ENCODE measurements at places on chromosomes 16 and 17. TPM values are rescaled to one million over a fixed set of nuclear protein-coding genes. Genes with fewer than 3 reads are reported as not detected.

DNA sequence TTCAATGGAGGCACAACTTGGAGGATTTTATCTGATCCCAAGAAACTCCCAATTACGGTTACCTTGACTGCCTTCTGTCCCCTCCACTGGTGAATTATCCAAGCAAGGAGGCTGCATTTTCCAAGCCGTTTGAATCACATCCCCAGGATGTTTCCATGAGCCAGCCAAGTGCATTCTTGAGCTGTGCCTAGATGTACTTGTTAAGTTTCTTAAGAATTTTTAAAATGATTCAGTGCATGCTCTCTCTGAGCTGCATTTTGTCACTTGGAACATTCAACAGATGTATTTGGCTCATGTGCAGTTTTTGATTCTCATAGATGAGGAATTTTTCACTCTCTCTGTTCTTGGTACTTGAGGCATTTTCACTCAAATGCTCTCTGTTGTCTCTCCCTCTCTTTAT, 202.6 kb upstream of the MYOCD start:
- peak; percentile 3 for DNase-seq

DNA sequence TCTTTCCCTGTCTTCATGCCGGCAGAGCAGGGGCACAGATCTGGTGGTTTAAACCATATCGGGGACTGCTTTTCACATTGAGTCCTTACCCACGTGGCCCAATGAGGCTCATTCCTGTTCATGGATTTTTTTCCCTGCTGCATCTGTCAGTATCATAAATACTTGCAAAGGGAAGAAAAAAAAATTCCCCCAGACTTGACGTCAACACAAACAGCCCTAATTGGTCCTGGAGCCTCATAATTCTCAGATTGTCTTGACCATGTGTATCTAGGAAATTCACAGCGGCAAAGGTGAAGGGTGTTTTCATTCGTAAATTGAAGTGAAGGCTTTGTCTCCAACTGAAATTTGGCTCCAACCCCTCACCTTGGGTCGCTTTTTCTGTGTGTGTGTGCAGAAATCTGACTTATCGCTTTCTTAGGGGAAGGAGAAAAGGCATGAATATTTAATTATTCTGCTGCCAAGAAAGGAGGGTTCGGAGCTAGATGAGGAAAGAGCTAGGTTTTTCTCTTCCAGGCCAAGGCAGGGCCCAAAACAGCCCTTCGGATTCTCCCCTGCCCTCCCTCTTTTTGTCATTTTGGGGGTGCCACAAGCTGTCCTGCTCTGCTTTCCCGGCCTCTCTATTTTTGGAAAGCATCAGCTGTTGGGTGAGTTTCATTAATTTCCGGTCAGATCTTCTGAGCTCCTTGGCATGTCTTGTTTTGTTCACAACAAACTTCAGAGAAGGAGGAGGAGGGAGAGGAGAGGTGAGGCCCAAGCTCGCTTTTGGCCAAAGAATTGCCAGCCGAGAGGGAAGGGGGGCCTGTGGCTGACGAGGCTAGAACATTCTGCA, 17.8 kb upstream of the CIBAR2 start:
- DNase-seq, result no peak

GRCh38 chr17:50206604-50207293, 5.3 kb upstream of the COL1A1 start:
- DNase-seq, result no peak

GRCh38 chr17:31388351-31388750, 3.1 kb upstream of the RAB11FIP4 start:
- no peak for DNase-seq

DNA sequence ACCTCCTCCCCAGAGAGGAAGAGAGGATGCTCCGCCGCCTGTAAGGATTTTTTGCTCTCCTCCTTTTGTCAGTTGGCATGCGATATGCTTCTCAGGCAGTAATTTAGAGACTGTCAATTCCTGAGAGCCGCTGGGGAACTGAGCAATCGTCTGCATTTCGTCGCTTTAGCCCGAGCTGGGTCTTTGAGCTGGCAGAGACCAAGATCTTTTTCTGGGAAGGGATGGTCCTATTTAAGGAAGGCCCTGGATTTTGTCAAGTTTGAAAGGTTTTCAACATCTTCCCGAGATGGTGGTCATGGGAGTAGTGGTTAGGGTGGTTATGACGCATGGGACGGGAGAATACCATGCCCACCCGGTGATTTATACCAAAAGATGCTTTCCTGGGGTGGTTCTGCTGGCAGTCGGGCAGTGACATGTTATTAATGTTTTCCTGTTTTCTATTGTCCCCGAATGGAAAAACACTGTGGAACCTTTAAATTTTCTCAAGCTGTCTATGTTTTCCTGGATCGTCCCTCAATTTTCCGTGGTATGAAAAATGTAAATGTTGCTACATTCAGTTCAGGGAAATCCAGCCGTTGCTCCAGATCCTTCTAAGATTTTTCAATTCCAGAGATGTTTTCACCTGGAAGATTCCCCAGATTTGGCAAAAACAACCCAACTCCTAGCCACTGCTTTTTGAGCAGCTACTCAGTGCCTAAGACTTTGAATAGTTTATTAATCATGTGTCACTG, 586.4 kb downstream of the MAF start:
- no peak for DNase-seq

DNA sequence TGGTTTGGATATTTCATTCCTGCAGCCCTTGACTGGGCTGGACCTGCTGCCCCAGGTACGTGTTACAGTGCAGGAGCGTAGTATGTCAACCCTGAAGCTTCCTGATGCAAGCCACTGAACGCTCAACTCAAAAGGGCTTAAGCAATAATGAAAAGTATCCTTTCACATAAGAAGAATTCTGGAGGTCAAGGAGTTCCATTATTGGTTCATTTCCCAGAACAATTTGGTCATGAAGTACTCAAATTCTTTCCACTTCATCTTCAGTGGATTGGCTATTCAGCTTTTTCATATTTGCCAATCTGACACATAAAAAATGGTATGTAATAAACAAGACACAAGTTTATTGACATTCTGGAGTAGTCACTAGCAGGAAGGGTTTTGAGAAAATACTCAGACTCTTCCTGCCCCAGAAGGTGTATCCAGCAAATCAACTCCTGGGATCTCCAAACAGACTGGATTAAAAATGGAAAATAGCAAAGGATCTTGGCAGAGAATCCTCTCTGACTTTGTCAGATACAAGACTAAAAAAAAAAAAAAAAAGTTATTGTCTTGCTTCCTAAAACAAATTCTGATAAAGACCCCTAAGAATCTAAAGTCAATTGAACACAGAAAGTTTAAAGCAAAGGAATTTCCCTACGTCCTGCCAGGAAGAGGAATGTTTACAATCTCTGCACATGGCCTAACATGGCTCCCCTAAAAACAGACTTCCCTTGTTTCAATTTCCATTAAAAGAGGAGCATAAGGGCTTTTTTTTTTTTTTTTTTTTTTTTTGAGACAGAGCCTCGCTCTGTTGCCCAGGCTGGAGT, 37.5 kb upstream of the WSB1 start:
- no peak for DNase-seq

DNA sequence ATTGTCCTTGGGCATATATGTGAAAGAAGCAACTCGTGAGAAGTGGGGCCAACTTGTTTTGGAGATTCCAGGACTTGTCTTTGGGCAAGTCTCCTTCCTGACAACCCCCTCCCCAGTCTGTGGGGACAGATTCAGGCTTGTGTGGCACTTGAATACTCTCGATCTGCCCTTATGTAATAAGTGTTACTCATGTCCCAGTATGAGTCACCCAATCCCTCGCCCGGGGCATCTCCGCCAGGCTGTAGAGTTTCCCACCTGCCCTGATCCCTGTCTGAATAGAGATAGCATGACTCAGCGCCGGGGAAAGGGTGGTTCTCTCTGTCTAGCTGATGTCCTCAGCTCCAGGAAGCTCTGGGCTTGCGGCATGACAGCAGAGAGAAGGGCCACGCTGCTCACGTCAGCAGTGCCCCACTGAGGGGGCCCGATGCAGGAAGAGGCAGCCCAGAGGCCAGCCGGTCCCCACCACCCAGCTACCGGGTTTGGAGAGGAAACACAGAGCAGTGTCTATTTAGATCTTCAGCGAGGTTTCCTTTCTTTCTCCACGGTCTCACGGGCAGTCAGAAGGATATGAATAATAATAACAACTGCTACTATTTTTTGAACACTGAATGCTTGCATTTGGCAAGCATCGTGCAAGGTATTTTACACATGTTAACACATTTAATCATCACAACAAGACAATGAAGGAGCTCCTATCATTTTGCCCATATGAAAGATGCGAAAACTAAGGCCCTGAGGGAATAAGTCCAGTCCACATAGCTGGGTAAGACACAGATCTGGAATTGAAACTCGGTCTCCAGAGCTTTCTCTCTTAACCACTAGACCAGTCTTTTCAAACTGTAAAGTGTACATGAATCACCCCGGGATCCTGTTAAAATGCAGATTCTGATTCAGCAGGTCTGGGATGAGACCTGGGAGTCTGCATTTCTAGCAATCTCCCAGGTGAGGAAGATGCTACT, 426.7 kb upstream of the MAF start:
- DNase-seq, result peak; percentile 24

- no peak for DNase-seq
These were observed 377.3 kb upstream of the RBFOX1 start for GRCh38 chr16:6955303-6955702.

DNA sequence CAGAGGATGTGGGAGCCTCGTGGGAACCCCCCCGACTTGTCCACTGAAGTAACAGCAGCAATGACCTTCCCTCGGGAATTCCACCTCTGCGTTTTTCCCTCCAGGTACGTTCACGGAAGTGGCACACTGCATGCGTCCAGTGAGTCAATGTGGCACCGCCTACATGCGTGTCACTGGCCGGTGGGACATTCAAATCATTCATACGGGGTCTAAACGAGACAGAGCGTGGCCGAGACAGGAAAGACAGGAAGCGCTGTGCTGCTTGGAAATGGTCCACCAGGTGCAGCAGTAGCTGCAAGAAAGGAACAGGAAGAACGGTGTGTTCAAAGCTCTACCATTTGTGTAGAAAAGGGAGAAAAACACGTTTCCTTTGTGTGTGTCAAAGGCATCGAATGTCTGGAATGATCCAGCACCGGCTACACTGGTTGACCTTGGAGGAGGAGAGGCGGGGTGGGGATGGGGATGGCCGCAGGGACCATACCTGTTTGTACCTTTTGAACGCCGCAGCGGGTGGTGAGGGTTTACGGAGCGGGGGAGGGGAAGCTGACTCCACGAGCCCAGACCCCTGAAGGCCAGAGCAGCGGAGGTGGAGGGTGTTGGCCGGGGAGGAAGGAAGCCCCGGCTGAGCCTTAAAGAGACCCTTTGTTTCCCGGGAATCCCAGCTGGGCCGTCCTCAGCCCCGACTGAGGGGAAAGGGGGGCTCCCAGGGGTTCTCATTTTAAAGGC, 1.7 kb upstream of the PGAP6 start:
- no peak for DNase-seq

DNA sequence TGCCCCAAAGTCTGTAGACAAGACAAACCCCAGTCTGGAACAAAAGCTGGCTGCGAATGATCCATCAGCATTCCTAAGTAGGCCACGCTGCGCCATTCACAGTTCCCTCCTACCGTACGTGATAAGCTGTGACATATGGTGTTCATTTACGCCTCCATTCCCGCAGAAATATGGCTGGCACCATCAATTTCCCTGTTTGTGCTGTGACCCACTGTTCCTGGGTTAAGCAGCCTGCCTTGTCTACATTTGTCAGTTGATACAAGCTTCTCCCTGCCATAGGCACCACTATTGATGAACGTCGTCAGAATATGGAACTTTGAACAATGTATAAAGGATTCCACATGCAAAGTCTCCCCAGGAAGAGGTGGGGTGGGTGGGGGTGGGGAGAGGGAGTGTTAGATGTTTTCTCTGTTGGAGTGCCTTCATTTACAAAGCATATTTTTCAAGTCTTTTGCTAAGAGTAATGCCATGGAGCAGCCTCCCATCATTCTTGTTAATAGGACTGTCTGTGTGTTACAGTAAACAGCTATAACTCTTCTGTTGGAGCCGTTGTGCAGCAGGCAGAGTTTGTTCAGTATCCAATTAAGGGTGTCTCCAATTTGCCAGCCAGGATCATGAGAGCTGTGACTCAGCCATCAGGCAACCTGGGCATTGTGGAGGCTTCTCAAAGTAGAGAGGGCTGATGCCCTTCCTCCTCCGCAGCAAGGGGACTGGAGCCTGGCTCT, 294.6 kb downstream of the TMEM114 start:
- no peak for DNase-seq

DNA sequence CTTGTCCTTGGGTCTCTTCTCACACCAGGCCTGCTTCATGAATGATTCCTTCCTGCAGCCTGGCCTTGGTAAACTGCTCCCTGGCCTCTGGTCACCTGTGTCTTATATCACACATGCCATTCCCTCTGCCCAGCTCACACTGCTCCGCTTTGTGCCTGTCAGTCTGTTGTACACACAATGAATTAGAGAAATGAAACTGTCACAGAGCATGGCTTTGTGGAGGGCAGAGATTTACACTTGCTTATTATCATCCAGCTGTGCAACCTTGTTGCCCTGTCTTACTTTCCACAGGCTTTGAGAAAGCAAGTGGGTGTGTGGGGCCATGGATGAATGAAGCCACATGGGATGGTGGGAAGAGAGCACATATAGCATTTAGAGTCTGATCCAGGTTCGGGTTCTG, 22.4 kb downstream of the ALDH3A2 start:
- DNase-seq, result no peak

GRCh38 chr16:54554581-54554980, 268.0 kb upstream of the IRX3 start:
- no peak for DNase-seq

DNA sequence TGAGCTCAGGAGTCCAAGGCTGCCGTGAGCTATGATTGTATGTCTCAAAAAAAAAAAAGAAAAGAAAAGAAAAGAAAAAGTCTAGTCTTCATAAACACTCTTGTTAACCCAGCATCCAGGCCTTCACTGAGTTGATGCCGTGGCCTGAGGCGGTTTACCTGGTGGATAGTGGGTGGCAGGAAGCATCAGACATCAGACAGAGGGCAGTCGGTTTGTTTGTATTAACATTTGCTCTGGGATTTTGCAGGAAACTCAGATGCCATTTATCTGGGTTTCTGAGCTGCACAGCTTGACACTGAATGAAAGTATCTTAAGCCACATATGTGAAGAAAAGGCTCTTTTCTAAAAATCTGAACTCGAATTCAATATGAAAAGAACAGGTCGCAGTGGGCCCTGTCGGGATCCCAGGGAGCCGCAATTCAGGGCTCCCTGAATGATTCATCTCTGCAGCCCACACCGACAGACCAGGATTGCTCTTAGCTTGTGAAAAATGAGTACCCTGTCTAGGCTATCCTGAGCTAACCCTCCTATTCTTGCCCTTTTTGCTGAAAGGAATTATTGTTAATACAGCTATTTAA, 1.1 kb upstream of the DBNDD1 start:
- no peak for DNase-seq

- DNase-seq, result no peak
These were observed 59.3 kb downstream of the CENPV start for GRCh38 chr17:16293931-16294330.

- DNase-seq, result no peak
These were observed 86.4 kb upstream of the LGALS9 start for GRCh38 chr17:27544350-27545131.

The KRTAP4-3 gene
- not detected for total RNA-seq

The NHERF2 gene
- 66.0 TPM for total RNA-seq

The CES5A gene
- not detected for total RNA-seq

The KRTAP4-4 gene
- total RNA-seq, result not detected

The CDH3 gene
- not detected for total RNA-seq

The NR1D1 gene
- 10.3 TPM for total RNA-seq

The GOT2 gene
- total RNA-seq, result 51.6 TPM

Data from thoracic aorta (tissue), 2 donors.